ENCODE measurements at places on chromosomes 3 and 15.
A peak's percentile ranks its signal among the peaks of the same experiment; 100 is the strongest.

DNA sequence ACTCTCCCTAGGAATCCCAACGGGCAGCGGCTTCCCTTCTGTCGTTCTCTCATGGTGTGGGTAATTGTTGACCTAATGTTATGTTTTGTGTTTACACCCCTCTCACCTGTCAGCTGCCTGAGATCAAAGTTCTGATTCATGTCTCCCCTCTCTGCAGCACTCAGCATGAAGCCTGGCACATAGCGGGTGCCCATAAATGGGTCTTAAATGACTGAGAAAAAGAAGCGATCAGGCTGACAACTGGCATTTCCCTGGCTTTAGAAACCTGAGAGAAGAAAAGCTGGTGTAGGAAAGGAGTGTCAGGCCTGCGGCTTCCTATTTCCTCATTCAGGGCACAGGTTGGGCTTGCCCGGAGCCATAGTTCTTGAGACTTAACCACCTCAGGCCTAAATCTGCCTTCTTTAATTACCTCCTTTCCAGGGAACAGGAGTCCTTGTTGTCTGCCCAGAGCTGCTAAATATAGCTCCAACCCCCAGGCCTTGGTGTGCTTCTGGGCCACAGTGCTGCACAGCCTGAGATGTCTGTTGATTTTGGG, 31.8 kb downstream of the LPP start:
- DNase-seq = no peak

DNA sequence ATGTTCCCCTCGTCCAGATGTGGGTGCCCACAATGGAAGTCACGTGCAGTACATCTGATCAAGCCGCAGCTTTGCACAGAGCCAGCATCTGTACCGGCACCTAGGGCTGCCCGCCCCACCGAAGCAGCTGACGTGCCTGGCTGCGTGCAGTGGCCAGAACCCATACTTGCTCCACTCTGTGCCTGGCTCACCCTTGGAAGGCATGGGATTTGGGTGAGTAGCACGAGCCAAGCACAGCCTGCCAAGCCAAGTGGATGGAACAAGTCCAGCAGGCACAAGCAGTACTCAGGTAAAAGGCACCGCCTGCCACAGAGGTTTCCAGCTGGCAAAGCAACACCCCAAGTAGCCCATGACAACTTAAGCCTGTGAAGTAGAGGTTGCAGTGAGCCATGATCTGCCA, 261.3 kb downstream of the TBC1D5 start:
- DNase-seq = no peak

- no peak for DNase-seq
Measured at GRCh38 chr15:64146885-64147681, 4.4 kb upstream of the SNX22 start.

DNA sequence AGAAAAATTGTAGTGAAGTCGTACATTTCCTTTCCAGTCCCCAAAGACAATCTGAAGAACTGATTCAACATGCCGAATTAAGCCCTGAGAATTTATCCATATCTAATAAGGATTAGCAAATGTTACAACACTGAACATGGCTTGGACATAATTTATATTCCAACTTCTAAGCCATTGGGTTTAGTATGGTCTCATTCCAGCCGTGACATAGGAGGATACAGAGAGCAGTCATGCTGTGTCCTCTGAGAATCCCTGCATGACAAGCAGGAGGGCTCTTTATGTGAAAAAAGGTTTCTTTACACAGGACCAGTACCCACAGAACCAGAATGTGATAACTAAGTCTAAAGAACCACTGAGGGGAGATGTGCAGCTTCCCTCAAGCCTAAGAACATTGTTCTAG, 231.9 kb upstream of the WNT5A start:
- no peak for DNase-seq

- peak; percentile 84 for DNase-seq
Measured at GRCh38 chr3:129278439-129278965, at the start of gene HMCES. TSS of gene HMCES (plus strand) at chr3:129278870. CDS start at chr3:129279733, 863 bp downstream.

Data from HCEC 1CT (cell line).